ENCODE measurements at places on chromosomes 16 and 17. TPM values are rescaled to one million over a fixed set of nuclear protein-coding genes. Genes with fewer than 3 reads are reported as not detected.

GRCh38 chr16:69793526-69793925, 31.4 kb downstream of the WWP2 start:
- no peak overlapping the region for H3K4me3 ChIP-seq
- no peaks in the 10 kb centered on the region for H3K27me3 ChIP-seq
- H3K4me1 ChIP-seq: no peaks in the 10 kb centered on the region
- no peak for DNase-seq
- no peak overlapping the region for H3K27ac ChIP-seq

Gene MYO15A
- total RNA-seq: 0.36 TPM

DNA sequence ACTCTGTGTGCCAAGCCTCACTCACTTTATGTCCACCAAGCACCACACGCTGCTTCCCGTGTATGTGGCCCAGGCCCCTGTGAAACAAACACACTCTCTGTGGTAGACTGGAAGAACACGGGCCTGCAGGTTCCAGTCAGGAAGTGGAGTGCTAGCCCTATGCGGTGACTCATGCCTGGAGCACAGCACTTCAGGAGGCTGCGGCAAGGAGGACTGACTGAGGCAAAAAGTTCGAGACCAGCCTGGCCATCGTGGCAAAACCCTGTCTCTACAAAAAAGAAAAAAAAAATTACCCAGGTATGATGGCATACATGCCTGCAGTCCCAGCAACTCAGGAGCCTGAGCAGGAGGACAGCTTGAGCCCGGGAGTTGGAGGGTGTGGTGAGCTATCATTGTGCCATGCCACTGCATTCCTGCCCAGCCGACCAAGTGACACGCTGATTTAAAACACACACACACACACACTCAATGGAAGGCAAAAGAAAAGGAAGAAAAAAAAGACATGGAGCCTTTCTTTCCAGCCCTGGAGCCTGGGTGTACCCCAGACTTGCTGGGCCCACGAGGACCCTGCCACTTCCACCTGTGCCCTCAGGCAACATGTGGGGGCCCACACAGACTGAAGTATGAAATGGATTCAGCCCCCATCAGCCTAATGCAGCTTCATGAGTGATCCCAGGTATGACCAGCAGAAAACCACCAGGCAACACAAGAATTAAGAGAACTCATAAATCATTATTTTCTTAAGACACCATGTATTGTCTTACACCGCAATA, 126.6 kb downstream of the ANKRD11 start:
- H3K27me3 ChIP-seq: no peaks in the 10 kb centered on the region
- H3K27ac ChIP-seq: peak overlapping the region; percentile 69
- H3K4me1 ChIP-seq: peaks cover 69% of the 10 kb centered on the region
- no peaks in the 10 kb centered on the region for H3K36me3 ChIP-seq
- no peak for DNase-seq

DNA sequence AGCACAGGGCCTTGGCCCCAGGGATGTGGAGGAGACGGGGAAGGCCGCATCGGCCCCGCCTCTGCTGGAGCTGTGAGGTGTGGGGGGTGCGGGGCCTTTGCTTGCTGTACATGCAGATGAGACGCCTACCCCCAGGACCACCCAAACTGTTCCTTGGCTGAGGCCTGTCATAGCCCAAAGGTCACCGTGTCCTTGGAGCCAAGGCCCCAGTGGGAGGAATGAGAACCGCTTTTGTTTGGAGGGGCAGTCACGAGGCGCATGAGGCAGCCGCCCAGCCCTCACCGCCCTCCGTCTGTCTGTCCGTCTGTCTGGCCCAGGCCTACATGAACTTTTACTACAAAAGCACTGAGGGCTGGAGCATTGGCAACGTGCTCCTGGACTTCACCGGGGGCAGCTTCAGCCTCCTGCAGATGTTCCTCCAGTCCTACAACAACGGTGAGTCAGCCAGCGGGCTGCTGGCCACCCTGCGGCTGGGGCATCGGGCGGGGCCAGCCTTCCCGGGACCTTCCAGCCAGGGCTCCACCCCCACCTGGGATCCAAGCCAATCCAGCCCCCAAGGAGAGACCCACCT, 8.8 kb downstream of the TAX1BP3 start:
- H3K4me3 ChIP-seq: no peak overlapping the region
- peaks cover 18% of the 10 kb centered on the region for H3K4me1 ChIP-seq
- H3K27me3 ChIP-seq: no peaks in the 10 kb centered on the region
- H3K27ac ChIP-seq: peak overlapping the region; percentile 74
- no peak for DNase-seq

- no peak overlapping the region for H3K4me3 ChIP-seq
- DNase-seq: no peak
- no peaks in the 10 kb centered on the region for H3K4me1 ChIP-seq
- no peak overlapping the region for H3K27ac ChIP-seq
- no peaks in the 10 kb centered on the region for H3K27me3 ChIP-seq
These were observed 104.6 kb downstream of the GNAO1 start for GRCh38 chr16:56295739-56296527.

DNA sequence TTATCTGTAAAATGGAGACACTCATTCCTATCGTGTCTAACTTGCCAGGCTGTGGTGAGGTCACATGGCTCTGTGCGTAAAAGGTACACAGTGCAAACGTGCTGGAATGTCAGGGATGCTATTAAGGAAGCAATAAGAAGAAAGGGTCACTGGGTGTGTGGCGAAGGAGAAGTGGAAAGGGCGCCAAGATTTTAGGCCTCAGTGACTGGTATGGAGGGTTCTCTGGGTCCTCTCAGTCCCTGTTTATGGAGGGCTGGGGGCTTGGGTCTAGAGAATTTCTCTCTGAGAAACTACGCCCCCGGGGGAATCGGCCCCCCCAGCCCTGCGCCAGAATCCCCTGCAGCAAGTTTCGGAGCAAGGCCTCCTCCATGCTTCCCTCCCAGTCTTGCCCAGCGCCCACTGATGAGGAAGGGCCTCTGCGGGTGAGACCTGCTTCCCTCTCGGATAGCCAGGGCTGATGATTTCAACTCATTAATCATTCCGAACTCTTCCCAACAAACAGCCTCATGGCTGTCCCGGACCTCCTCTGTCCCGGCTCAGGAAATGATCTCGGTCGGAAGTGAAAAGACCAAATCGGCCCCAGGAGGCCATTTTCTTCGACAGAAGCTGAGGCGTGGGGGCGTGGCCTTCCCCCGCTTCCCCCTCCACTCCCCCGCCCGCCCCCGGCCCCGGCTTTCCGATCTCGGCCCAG, 1.2 kb upstream of the HEXIM1 start:
- H3K27me3 ChIP-seq: no peaks in the 10 kb centered on the region
- DNase-seq: no peak
- H3K4me1 ChIP-seq: peaks cover 10% of the 10 kb centered on the region
- peak overlapping the region; percentile 100 for H3K27ac ChIP-seq
- H3K36me3 ChIP-seq: peaks cover 4% of the 10 kb centered on the region

DNA sequence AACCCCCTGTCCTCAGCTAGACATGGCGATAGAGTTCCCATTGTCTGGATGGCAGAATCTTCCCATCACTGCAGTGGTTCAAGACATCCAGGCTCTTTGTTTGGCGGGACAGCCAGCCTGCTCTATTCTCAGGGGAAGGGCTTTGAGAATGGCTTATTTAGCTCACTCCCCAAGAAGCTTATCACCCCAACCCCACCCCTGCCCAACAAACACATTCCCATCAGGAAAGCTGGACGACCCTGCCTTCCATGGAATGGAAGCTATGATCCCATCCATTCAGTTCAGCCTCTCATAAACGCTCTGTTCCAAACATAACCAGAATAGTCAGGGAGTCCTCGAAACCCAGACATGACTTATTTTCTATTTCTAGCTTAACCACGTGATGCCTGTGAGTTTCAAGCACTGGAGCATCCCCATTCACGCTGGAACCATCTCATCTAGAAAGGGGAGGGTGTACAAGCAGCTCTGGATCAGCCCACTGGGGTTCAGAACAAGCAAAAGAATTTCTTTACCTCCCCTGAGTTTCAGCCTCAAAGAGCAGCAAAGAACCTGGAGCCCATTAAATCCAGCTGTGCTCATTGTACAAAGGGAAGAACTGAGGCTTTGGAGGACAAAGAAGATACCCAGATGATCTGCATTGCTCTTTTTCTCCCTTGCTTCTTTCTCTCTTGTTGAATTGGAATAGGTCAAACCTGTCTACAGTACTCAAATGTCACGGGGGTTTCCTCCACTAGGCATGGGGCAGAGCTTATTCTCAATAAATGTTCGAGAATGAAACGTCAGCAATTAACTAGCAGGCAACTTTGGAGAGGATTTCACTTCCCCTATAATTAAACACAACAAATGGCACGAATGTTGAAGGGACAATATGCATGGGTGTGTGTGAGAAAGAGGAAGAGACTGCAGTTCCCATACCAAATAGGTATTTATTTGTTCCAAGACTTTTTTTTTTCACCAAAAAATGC, 93.1 kb downstream of the XYLT1 start:
- no peaks in the 10 kb centered on the region for H3K36me3 ChIP-seq
- no peak overlapping the region for H3K4me3 ChIP-seq
- no peaks in the 10 kb centered on the region for H3K4me1 ChIP-seq

- H3K27ac ChIP-seq: no peak overlapping the region
- H3K36me3 ChIP-seq: no peaks in the 10 kb centered on the region
- no peaks in the 10 kb centered on the region for H3K27me3 ChIP-seq
- H3K4me1 ChIP-seq: no peaks in the 10 kb centered on the region
- DNase-seq: no peak
- no peak overlapping the region for H3K4me3 ChIP-seq
These were observed 186.0 kb downstream of the GRIN2A start for GRCh38 chr16:9996221-9996620.

DNA sequence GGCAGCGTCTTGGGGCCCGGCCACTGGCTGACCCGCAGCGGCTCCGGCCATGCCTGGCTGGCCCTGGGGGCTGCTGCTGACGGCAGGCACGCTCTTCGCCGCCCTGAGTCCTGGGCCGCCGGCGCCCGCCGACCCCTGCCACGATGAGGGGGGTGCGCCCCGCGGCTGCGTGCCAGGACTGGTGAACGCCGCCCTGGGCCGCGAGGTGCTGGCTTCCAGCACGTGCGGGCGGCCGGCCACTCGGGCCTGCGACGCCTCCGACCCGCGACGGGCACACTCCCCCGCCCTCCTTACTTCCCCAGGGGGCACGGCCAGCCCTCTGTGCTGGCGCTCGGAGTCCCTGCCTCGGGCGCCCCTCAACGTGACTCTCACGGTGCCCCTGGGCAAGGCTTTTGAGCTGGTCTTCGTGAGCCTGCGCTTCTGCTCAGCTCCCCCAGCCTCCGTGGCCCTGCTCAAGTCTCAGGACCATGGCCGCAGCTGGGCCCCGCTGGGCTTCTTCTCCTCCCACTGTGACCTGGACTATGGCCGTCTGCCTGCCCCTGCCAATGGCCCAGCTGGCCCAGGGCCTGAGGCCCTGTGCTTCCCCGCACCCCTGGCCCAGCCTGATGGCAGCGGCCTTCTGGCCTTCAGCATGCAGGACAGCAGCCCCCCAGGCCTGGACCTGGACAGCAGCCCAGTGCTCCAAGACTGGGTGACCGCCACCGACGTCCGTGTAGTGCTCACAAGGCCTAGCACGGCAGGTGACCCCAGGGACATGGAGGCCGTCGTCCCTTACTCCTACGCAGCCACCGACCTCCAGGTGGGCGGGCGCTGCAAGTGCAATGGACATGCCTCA, 773 bp downstream of the NTN3 start:
- DNase-seq: no peak
- no peaks in the 10 kb centered on the region for H3K27me3 ChIP-seq
- peak overlapping the region; percentile 57 for H3K27ac ChIP-seq
- H3K4me3 ChIP-seq: peak overlapping the region; percentile 24
- peaks cover 55% of the 10 kb centered on the region for H3K4me1 ChIP-seq

DNA sequence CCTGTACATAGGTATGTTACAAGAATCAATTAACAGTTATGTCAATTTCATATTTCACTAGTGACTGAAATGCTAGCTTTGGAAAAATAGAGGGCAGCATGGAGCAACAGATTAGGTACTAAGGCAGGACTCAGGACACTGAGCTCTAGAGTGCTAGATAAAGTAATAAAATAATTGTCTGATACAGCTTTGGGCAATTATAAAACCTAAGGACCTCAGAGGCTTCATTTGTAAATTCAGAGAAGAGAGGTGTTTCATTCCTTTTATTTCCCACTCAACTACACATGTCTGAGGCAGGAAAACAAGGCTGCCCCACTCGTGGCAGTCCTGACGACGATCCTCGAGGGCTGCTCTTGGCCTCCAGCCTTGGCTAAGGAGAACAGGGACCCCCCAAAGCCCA, 81.5 kb downstream of the CA4 start:
- H3K4me3 ChIP-seq: no peak overlapping the region
- H3K27ac ChIP-seq: no peak overlapping the region
- no peaks in the 10 kb centered on the region for H3K27me3 ChIP-seq
- H3K4me1 ChIP-seq: no peaks in the 10 kb centered on the region

Gene SULT1A4
- 1.2 TPM for total RNA-seq

Gene SOX8
- 1.8 TPM for total RNA-seq

GRCh38 chr16:27245276-27246172, 23.0 kb downstream of the NSMCE1 start:
- H3K4me1 ChIP-seq: peaks cover 11% of the 10 kb centered on the region
- no peaks in the 10 kb centered on the region for H3K36me3 ChIP-seq
- no peak for DNase-seq
- H3K27ac ChIP-seq: no peak overlapping the region

- H3K36me3 ChIP-seq: no peaks in the 10 kb centered on the region
- no peak overlapping the region for H3K4me3 ChIP-seq
- no peaks in the 10 kb centered on the region for H3K27me3 ChIP-seq
- H3K27ac ChIP-seq: no peak overlapping the region
- no peak for DNase-seq
These were observed 3.6 kb upstream of the HIC1 start for GRCh38 chr17:2051061-2051932.

Gene RRAD
- 4.3 TPM for total RNA-seq

DNA sequence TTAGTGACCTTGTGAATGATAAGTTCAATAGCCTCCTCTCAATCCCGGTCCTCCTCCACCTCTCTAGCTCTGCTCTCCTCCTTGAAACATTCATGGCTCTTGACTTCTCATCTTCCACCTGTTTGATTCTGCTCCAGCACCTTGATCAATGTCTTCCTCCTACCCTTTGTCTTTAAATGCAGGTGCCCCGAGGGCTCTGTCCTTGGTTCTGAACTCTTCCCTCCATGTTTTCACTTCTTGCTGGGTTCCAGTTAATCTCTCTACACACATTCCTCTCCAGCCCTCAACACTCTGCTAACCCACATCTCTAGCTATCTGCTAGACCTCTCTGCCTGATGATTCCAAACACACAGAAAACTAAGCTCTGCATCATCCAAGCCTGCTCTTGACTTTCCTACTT, 13.4 kb downstream of the CD300E start:
- H3K27ac ChIP-seq: no peak overlapping the region
- no peak for DNase-seq
- peaks cover 37% of the 10 kb centered on the region for H3K27me3 ChIP-seq

DNA sequence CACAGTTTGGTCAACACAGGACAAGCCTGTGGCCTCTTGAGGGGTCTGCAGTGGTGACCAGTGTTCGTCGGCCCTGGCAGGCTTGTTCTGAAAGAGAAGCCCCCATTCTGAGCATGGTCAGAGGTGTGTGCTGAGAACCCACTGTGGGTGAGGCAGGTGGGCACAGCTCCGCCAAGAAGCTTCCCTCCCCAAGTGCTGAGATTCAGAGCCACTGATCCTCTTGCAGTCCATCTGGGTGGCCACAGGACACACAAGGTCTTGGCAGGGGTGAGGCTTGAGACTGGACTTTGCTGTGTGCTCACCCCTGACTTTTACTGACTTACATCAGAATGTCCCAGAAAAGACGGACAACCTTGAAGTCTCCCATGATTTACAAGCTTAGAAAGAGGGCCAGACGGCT, 18.7 kb downstream of the MPRIP start:
- no peak for DNase-seq
- no peaks in the 10 kb centered on the region for H3K36me3 ChIP-seq
- H3K27me3 ChIP-seq: no peaks in the 10 kb centered on the region
- H3K4me3 ChIP-seq: no peak overlapping the region

GRCh38 chr17:77258638-77259037, 117.9 kb downstream of the SEC14L1 start:
- peaks cover 34% of the 10 kb centered on the region for H3K4me1 ChIP-seq
- H3K27me3 ChIP-seq: no peaks in the 10 kb centered on the region
- no peak overlapping the region for H3K4me3 ChIP-seq

- no peak overlapping the region for H3K4me3 ChIP-seq
- H3K4me1 ChIP-seq: peaks cover 17% of the 10 kb centered on the region
- 0 out of 2 replicates have a peak, but pooled peaks cover 2% of the 10 kb centered on the region for H3K27me3 ChIP-seq
These were observed 10.6 kb upstream of the CD300A start for GRCh38 chr17:74455821-74456220.
